Fibroblast of lung (primary cell): ENCODE measurements at places on chromosomes 3 and 15. TPM values are rescaled to one million over a fixed set of nuclear protein-coding genes. Genes with fewer than 3 reads are reported as not detected.

Gene TMEM158
- 79.4 and 125 TPM in 2 replicates for total RNA-seq

Gene OTOL1
- not detected in 2 replicates for total RNA-seq

Gene LAMB2
- total RNA-seq = 747 and 1,026 TPM in 2 replicates

Gene RTF1
- 14.9 and 16.0 TPM in 2 replicates for total RNA-seq

Gene ALG3
- 21.6 and 26.7 TPM in 2 replicates for total RNA-seq

Gene EID1
- 160 and 184 TPM in 2 replicates for total RNA-seq

Gene FAM43A
- 7.2 and 8.8 TPM in 2 replicates for total RNA-seq
